ENCODE measurements at places on chromosomes 5 and 9.

GRCh38 chr9:110619831-110620230 lies 40.3 kb upstream of the SVEP1 start:
- DNase-seq, result no peak

- DNase-seq, result no peak
Measured at GRCh38 chr5:19584131-19584530, 403.9 kb downstream of the CDH18 start.

DNA sequence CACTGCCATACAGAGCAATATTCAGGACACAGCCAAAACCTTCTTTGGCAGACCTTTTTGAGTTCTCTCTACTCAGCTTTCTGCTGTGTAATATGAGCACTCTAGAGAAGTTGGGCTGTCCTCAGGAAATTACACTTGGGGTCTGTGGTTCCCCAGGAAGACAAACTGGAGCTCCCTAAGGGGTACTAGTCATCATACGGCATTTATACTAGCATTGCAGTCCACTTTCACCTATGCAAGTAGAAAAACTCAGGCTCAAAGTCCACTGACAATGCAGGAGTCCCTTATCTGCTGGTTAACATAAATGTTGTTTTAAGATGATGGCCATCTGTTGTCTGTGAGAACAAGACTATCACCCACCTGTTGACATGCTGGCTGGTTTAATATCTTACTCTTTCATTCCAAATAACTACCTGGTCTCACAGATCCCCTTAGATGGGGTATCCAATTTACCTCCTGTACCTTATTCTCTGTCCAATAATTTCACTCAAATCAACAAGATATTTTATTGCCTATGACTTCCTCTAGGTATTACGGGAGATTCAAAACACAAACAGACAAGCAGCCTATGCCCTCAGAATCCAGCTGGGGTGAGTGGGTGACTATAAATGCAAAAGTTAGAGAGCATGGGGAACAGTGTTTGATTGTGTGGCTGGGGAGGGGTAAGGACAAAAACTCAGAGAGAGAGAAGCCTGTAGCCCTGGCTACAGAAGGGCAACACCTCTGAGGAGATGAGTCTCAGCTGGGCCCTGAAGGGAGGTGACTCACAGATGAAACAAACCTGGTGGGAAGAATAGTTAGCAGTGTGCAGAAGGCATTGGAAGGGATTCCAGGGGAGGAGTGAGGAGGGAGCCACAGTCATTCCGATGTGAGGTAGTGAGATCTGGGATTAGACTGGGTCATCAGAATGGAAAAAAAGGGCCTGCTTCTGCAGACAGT lies 10.2 kb downstream of the DOCK8 start:
- no peak for DNase-seq

DNA sequence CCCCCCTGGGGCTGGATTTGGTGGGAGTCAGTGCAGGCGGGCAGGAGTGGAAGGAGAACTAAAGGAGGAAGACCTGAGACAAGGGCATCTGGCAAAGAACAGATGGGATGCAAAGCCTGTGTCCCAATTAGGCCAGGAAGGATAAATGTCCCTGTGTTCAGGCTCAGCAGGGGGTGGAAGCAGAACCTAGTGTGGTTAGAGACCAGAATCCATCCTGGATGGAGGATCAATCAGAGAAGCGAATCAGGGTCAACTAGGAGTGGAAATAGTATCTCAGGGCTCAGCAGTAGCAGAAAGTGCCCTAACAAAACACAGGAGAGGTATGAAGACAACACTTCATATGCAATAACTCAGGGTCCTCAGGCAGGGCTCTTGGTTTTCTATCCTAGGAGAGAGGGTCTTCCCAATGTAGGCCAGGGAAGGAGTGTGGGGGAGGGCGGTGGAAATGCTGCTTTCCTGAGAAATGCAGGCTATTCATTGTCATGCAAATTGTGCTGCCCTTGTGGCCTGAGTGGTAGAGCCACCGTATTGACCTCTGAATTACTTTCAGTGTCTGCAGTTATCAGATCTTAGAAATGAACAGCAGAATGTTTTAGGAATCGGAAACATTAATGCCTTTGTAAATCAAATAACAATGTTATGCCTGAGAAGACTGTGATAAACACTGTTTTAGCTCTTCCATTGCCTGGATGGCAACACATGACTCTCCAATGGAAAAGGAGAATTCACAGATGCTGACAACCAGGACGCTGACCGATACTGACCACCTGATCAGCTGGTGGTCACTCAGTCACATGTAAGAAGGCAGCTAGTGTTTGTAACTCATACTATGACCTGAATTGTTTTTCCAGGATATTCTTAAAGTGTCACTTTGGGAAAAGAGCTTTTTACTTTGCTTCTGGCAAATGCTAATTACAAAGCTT lies 323.6 kb downstream of the SEMA5A start:
- no peak for DNase-seq
